ENCODE measurements at places on chromosomes 7 and 10.

DNA sequence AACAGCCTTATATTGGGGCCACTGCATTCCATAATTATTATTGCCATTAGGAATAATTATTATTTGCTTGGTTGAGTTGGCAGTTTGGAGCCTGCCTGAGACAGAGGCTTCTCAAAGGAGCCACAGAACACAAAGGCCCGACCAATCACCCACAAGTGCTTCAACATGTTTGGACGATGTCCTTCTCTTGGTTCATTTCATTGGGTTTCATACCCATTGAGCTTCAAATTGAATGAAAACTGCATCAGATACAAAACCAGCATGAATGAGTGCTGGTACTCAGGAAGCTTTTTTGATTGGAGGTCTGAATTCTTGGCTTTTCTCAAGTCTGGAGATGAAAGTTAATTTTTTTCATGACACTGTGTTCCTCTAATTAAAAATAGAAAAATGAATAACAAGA lies 168.3 kb downstream of the CREB5 start:
- no peak for DNase-seq

DNA sequence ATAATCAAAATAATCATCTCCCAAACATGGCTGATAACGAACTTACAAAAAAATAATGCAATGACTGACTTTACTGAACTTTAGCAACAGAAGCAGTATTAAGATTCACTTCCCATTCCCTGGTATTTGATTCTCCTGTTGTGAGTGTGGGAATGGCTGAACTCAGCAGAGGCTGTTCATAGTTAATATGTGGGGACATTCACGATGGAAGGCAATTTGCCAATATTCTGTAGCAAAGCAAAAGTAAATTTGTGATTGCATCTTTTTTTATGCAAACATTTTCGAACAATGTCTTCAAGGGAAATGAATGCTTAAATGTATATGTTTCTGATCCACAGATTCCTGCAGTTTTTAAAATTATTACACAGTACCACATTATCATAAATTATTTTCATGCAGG lies 431.7 kb upstream of the KLF6 start:
- DNase-seq = no peak

DNA sequence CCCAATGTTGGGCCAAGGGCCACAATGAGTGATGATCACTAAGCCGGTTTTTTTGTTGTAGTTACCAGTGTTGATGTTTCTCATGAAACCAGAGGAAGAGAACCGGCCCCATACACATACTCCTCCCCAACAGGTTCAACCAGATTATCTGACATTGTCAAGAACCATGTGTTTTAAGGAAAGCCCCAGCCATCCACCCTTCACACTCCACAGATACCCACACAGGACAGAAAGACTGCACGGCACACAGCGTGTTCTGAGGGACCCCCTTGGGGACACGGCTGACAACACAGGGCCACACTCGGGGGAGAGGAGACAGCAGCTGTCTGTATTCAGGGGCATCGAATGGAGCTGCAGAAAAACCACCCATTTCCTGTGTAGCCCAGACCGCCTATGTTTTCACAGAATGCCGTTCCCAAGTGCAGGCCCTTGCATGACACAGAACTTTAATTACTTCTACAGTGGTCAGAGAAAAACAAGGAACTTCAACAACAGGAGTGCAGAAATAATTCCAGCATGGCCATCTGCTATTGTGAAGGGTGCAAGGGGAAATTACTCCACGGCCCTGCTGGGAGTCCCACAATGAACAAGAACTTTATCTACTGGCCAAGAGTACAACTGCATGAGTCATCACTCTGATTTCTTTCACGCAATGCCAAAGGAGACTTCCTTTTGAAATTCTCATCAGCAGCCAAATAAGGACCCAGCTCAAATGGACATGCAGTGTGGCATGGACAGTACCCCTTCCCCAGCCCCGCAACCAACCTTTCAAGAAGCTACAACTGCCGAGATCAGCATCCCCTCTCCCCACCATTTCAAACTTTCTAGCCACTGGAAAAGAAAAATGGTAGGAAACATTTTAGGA lies 2.3 kb downstream of the KLF6 start:
- DNase-seq = no peak

- DNase-seq = no peak
Observed at GRCh38 chr7:22406715-22407114, 49.8 kb upstream of the RAPGEF5 start.

DNA sequence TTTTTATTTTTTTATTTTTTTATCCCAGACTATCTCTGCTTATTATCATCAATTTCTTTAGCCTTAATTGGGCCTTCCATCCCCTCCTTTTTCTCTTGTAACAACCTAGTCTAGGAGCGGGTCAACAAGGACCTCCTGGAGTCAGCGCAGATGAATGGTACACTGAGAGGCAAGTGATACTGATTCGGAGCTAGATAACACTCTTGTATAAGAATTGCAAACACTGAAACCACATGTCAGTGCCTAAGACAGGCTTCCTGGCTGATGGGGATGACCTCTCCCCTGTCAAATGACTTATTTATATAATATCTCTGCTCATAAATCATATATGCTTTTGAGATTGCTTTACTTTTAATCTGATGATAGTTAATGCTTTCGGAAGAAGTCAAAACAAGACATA lies 22.7 kb downstream of the BPGM start:
- DNase-seq = no peak

DNA sequence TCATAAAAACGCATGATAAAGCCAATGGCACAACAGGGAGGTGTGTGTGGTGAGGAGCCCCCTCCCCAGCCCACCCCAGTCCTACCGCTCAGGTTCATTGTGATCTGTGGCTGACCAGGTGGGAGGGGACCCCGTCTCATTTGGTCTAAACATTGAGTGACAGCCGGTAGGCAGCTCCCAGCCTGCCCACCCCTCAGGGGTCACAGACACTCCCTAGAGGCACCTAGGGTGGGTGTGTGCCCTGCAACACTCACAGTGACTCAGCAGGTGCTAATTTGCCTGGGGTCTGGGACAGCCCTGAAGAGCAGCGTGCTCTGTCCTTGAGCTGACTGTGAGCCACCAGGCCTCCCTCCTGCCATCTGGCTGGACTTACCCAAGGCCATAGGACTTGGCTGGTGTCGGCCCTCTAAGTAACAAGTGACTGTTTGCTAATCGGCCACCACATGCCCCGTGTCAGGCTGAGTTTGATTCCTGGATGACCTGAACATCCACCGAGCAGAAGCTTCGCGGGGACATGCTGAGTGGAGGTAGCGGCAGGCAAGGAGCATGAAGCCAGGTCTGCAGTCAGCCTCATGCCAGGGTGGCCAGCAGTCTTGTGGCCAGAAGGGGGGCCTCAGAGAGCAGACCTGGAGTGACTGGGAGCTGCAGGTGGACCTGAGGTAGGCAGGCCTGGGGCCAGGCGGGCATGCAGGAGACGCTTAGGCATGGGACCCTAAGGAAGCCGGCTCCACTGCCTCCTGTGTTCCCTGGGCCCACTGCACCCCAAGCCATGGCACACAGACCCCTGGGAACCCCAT lies 282.3 kb upstream of the SHH start:
- no peak for DNase-seq

GRCh38 chr7:105454921-105455320 lies 66.2 kb upstream of the SRPK2 start:
- DNase-seq = no peak

DNA sequence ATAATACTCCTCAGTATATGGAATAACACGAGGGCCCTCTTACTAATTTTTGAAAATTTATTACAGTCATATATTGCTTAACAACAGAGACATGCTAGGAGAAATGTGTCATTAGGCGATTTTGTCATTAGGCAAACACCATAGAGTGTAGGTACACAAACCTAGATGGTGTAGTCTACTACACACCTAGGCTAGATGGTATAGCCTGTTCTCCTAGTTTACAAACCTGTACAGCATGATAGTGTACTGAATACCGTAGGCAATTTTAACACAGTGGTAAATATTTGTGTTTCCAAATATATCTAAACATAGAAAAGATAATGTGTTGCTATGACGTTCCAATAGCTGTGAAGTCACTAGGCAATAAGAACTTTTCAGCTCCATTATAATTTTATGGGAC lies 12.8 kb downstream of the OR2F1 start:
- DNase-seq = no peak

GRCh38 chr10:99403674-99404073 lies 26.8 kb downstream of the GOT1 start:
- DNase-seq = no peak

DNA sequence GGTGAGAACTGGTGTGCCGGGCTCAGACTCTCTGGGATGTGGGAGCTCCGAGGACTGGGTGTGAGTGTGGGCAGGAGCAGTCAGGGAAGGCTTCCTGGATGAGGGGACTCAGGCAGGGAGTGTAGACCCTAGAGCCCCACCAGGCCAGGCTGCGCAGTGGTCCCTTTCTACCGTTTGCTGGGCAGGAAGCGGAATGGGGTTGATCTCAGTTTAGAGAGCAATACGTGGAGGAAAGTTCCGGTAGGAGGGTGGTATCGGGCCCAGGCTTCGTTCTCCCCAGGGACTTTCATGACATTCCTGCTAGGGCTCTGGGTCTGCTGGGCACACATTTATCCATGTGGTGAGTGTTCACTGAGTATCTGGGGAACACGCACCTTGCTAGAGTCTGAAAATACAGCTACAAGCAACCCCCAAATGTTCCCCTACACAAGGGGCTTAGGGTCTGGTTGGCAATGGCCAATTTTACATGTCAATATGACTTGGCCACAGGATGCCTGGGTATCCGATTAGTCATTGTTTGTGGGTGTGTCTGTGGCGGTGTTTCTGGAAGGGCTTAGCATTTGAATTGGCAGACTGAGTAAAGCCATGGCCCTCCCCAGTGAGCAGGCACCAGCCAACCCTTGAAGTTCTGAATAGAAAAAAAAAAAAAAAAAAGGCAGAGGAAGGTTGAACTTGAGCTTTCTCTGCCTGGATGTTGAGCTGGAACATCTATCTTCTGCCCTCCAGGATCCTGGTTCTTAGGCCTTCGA lies 20.8 kb downstream of the GHRHR start:
- no peak for DNase-seq

DNA sequence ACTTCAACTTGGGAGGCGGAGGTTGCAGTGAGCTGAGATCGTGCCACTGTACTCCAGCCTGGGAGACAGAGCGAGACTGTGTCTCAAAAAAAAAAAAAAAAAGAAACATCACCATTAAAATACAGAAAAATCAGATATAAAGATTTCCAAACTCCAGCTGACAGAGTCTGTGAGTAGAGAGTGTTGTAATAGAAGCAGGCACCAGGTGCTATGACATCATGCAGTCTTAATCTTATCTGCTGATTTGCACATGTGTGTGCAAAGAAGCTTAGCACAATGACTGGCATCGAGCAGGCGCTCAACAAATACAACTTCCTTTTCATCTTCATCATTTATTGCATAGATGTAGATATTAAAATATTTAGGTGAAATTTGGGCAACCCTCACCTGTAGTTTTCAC lies 92.2 kb downstream of the PRKCQ start:
- no peak for DNase-seq

- DNase-seq = no peak
Observed at GRCh38 chr7:4256286-4256685, 425.8 kb upstream of the FOXK1 start.

DNA sequence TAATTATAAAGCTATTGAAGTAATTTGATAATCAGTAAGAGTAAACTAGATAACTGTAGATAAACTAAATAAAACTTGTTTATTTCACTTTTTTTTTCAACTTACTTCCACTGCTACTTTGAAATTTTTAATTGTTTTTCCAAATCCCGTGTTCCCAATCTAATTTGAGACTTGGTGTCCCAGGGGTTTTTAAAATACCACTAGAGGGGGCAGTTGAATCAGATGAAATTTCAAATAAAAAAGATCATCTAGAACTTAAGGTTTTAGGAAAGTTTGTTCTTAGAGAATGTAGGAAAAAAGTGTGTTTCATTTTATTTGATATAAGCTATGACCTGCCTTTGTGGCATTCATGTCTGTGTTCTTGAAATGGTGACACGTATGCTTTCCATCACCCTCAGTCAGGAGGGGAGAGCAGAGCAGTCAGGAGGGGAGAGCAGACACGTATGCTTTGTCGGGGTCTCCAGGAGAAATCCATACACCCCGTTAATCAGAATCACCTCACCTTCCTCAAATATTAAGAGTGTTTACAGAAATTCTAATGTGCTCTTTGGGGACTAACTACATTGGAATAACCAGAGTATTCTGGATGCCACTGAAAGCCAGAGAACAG lies 49.9 kb downstream of the C10orf67 start:
- no peak for DNase-seq

DNA sequence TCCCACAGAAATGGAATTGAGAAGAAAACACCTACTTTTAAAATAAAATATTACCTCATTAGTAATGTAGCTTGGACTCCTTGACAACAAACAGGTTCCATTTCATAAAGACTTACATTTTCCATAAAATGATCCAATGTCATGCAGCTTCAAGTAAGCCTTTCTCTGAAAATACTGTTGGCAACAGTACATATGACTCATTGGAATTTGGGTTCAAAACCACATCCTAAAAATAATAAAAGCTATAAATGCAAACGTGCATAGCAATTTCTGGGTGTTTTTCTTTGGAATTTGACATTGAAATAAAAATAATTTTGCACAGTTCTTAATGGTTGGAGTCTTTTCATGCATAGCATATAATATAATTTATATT lies 47.9 kb downstream of the FHIP2A start:
- no peak for DNase-seq

All from NCI-H187 (cell line).